K562 (cell line): ENCODE measurements at places on chromosomes 12 and 14. TPM values are rescaled to one million over a fixed set of nuclear protein-coding genes. Genes with fewer than 3 reads are reported as not detected.

DNA sequence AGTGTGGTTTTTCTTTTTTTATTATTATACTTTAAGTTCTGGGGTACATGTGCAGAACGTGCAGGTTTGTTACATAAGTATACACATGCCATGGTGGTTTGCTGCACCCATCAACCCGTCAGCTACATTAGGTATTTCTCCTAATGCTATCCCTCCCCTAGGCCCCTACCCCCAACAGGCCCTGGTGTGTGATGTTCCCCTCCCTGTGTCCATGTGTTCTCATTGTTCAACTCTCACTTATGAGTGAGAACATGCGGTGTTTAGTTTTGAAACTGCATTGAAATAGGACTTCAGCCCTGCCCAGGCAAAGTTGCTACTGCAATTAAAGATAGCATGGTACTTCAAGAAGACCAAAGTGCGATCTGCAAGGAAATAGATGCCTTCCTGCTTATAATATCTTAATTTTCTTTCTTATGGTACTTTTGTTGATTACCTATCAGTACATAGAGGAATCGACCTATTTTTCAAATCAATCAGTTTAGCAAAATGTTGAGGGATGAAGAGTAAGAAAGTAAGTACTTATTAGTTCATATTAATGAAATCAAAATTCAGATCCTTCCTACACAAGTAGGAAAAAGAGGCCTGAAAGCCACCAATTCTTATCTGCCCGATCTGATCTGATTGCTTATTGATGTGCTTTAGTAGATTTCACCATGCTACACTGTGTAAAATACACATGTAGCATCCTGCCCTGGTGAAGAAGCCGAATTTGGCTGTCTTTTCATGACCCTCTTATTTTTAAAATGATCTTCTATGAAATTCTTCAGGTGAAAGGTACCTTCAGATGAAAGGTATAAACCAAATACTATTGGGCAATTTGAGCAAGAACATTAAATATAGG lies 1.6 kb downstream of the LTA4H start:
- no peak for DNase-seq

Gene PLCZ1
- not detected in 2 replicates for total RNA-seq

Gene SIX1
- total RNA-seq, result 0.49 and 0.76 TPM in 2 replicates

- peak; percentile 34 for DNase-seq
These were observed 337.4 kb upstream of the FKBP4 start for GRCh38 chr12:2457215-2457932.

- no peak for DNase-seq
These were observed 54.2 kb downstream of the SUSD6 start for GRCh38 chr14:69665631-69666030.

GRCh38 chr12:2477009-2477766 lies 317.6 kb upstream of the FKBP4 start:
- no peak for DNase-seq

Gene NUDT14
- total RNA-seq, result 15.7 and 16.3 TPM in 2 replicates

DNA sequence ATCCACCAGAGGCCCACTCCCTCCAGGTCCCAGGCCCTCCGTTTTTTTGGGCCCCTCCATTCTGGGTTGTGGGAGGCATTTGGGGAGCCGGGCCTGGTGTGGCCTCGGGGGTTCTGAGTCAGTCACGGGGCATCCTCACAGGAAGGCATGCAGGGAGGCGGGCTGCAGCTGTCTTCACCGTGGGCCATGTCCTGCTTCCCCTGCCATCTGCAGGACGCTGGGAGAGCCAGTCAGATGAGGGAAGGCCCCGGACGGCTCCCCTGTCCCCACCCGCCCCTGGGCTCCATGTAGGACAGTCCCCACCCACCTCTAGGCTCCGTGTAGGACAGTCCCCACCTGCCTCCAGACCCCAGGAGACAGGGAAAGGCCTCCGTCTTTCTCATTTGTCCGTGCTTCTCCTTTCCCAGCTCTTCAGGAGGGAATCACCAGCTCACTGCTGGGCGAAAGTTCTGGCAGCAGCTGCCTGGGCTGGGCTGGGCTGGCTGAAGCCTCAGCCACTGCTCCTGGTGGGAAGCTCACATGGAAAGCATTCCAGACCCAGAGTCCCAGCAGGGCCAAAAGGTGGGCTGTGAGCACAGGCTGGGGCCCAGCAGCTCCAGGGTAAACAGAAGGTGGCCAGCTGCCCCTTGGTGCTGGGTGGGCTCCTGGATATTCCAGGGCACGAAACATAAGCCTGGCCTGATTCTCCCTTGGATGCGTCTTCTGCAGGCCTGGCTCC lies 217.8 kb downstream of the KIF26A start:
- no peak for DNase-seq

Gene PAWR
- 0.36 and 0.82 TPM in 2 replicates for total RNA-seq

DNA sequence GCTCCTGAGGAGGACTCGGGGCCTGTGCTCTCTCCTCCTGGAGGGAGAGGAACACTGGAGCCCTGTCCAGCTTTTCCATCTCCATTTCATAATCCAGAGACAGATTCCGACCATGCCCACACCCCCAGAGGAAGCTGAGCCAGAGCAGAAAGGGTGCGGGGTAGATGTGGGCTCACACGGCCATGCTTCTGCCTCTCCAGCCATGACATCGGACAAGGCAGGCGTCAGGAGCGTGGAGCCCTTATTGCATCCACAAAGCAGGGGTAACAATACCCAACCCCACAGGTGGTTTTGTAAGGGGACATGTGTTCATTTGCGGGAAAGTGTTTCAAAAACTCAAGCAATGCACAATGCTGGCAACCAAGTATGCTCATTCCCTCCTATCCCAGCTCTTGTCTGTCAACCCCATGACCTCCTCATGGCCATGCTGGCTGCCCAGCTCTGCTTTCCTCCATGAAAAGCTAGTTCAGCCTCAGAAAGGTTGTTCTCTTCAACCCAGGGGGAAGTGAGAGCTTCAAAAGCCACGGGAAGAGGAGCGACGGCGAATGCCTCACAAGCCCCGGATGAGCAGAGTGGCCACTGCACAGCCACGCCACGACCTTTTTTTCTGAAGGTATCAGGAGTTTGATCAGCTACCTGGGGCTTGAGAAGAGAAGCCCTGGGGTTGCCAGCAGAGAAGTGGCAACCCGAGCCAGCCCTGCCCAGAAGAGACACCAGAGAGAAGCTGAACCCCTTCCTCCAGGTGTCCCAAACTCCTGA lies 161.7 kb downstream of the DPF3 start:
- DNase-seq, result no peak

GRCh38 chr12:94171595-94171930 lies 23.2 kb downstream of the PLXNC1 start:
- DNase-seq, result no peak

- DNase-seq, result no peak
These were observed 24.7 kb upstream of the GPR132 start for GRCh38 chr14:105089746-105090492.

Gene CPNE6
- not detected in 2 replicates for total RNA-seq

Gene NUAK1
- 0.02 TPM in 2 replicates for total RNA-seq

Gene C12orf60
- 1.0 and 1.5 TPM in 2 replicates for total RNA-seq

- no peak for DNase-seq
These were observed 354.0 kb upstream of the KITLG start for GRCh38 chr12:88934163-88934747.

DNA sequence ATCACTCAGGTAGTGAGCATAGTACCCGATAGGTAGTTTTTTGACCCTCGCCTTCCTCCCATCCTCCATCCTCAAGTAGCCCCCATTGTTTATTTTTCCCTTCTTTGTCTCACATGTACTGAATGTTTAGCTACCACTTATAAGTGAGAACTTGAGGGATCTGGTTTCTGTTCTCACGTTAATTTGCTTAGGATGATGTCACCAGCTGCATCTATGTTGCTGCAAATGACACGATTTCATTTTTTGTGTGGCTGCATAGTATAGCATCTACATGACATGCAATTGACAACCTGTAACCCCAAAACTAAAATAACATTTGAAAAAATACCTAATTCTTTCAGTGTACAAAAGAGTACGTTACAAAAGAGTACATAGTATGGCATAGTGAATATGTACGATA lies 254.0 kb upstream of the NOVA1 start:
- DNase-seq, result no peak

DNA sequence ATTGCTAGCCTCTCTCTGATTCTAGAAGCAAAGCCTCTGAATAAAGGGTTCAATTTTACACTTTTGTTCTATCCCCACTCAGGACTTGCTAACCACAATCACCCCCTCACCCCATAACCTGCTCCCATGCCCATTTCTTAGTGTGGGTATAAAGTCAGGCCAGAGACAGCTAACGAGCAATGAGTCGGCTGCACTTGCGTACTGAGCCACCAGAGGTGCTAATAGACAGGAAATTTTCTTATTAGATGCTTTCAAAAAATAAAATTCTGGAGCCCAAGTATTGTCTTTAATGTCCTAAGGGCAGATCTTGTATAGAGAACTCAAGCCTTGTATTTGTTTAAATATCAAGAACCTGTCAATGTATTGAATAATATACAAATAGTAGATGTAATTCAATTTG lies 256.9 kb downstream of the SYT1 start:
- no peak for DNase-seq

Gene GDF11
- total RNA-seq, result 15.7 and 19.9 TPM in 2 replicates

DNA sequence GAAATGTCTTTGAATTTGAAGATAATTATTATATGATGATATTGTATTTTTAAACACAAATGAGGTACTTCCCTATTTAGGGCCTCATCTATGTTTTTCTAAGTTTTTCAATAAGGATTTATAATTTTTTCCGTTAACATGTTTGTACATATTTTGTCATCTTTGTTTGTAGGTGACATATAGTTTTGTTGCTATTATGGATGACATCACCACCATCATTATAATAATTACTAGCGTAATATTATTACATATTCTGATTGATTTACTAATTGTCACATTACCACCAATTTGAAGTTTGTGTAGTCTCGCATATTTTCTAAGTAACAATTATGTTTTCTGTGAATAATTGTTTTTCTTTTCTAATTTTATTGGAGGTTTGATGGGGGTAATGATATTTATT lies 147.2 kb upstream of the DAAM1 start:
- DNase-seq, result no peak

DNA sequence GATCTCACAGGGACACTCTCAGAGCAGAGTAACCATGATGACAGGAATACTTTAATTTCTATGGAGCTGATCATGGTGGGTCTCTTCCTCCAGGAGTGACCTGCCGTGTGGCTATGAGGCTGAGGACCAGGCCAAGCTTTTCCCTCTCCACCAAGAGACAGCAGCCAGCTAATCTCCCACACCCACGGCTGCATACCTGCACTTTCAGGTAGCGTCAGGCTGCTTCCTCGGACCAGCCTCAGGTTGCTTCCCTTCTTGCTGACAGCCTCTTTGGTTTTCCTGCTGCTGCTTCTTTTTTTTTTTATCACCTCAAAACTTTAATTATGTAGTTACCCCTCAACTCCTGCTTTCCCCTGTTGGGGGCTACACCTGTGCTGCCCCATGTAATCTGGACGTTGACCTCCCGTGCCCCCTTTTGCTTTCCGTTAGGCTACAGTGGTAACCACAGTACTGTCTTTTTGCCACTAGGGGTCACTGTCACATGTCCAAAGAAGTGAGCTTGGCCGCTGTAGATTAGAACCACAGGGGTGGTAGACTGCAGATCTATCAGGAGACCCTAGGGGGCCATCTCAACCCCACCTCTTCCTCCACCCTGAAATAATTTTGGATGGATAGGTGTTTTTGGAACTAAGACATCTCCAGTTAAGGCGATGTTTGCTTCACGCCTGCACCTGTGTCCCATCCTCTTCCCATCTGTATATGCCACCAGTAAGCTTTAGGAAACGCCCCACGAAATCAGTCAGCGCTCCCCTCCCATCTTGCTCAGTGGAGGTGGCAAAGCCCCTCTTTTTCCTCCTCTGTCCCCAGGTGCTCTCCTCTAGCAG lies 7.8 kb upstream of the PIP4K2C start:
- DNase-seq, result peak; percentile 92

Gene VASH1
- 0.16 and 0.27 TPM in 2 replicates for total RNA-seq

GRCh38 chr14:76784881-76785280 lies 23.6 kb downstream of the VASH1 start:
- DNase-seq, result peak; percentile 86

GRCh38 chr12:102118874-102119273 lies 1.0 kb downstream of the NUP37 start:
- DNase-seq, result no peak

DNA sequence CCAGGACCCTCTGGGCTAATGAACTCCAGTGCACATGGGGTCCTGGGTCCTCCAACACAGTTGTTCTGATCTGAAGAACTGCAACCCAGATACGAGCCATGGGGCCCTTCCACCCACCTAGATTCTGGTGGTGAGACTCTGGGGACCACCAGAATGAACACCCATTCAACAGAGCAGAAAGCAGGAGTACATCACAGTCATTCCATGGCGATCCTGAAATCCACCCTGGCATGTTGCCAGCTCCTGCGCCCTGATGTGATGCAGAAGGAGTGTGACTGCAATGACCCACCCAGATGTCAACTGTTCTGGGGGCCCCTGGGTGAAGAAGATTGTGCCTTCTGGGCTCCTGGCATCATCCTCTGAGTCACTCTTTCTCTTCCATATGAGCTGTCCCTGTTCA lies 211.6 kb downstream of the KIF26A start:
- DNase-seq, result no peak

- DNase-seq, result no peak
These were observed 15.4 kb upstream of the PLEKHG3 start for GRCh38 chr14:64688811-64689281.

Gene ALDH2
- 22.5 and 23.4 TPM in 2 replicates for total RNA-seq

GRCh38 chr14:73125169-73125588 lies 11.1 kb upstream of the PSEN1 start:
- DNase-seq, result no peak

GRCh38 chr12:98606359-98606988 lies 13.0 kb downstream of the SLC25A3 start:
- no peak for DNase-seq

GRCh38 chr12:93197067-93197593 lies 180.6 kb upstream of the NUDT4 start:
- DNase-seq, result no peak

Gene TBC1D30
- total RNA-seq, result 0.18 and 0.55 TPM in 2 replicates

DNA sequence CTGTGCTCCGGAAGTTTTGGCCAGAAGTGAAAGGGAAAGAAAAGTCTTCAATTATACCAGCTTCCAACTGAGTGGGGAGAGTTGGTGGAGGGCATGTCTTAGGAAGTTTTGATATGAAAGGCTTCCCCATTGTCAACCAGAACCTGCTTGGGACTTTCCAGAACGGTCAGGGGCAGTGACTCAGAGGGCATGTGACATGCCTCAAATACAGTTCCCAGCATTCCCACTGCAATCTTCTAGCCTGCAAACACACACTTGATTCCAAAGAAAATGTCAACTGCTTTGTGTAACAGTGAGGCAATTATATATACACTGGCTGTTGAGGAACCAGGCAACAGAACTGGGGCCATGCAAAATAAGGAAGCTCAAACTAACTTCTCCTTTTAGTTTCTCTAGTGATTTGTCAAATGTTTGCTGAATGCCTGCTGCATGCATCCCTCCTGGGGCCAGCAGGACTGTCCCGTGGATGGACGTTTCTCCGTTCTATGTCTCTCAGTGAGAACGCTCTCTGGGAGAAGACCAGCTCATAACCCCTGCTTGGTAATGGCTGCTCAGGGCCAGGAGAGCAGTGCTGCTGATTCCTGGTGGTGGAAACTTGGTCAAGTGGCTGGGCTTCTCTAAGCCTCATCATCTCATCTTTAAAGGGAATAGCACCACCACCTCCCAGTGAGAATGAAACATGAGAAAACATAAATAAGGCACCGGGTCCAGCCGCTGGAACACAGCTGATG lies 18.3 kb downstream of the SLC25A47 start:
- no peak for DNase-seq
